GM19239 (cell line): ENCODE measurements at places on chromosomes 1 and 21.

DNA sequence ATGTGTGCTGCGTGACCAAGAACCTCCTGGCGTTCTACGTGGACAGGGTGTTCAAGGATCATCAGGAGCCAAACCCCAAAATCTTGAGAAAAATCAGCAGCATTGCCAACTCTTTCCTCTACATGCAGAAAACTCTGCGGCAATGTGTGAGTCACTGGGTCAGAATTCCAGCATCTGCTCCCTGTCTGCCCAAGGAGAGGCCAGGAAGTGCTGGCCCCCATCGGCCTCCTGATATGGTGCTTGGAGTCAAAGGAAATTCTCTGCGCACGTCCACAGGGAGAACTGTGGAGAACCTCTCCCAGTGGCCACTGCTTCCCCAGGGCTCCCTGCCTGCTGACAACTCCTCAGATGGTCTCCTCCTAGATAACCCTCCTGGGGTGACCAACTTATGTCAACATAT lies 25.6 kb upstream of the IL20 start:
- no peak for DNase-seq

DNA sequence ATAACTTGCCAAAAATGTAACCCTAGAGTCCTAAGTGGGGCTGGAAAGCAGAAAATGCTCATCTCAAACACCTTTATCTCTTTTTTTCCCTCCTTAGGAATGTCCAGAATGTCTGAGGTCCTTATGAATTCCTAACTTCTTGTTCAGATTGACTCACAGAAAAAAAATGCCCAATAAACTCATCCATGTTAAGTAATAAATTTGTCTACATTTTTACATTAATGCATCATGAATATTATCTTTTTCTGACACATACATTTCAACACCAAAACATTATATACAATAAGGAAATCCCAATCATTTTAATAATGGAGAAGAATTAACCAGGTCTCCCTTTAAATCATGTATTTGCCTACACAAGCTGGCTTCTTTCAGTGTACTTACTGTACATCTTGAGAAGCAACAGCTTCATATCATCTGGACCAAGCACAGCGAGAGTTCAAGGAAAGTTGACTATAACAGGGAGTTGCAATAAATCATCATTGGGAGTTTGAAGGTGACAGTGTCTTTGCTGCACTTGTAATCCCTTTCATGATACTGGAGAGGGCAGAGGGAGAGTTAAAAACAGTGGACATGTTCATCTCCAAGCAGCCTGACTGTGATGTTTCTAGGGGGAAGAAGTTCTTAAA lies 565.2 kb downstream of the LTN1 start:
- no peak for DNase-seq

DNA sequence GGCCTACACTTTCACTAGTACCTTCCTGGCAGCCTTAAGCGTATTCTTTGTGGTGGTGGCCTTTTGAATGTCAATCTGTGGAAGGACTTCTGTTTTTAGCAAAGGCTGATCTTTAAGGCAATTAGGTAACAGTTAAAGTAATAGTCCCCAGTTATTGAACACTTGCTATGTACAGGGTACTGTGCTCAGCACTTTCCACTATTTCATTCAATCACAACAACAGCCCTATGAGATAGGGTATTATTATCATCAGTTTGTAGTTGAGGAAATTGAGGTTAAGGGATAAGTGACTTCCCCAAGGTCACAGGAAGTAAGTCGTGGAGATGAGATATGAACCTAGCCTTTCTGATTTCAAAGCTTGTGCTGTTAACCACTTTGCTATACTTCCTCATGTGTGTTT lies 185.7 kb downstream of the ST6GALNAC3 start:
- no peak for DNase-seq

- DNase-seq, result no peak
These were observed 63.4 kb downstream of the B3GALT5 start for GRCh38 chr21:39675993-39676661.

DNA sequence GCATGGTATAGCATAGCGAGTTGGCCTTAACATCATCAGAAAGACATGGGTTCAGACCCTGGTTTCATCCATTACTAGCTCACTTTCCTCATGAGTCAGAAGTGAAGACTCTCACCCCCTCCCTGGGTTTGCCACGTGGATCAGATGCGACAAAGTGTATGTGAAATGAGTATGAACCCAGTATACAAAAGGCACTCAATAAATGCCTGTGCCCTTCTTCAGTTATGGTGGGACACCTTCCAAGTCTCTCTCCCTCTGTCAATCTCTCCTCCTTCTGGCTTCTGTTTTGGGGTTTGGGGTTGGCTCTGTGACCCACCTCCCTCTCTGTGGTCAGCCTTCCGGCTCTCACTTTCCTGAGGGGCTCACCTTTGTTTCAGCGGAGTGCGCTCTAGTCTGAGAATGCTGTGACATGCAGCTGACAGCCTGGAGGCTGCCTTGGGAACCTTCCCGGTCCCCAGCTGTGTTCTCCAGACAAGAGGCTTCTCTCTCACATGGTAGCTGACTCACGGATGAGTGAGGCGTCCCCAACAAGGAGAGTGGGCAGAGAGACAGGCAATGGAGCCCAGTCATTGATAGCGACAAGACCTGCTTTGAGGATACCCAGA lies 155.0 kb upstream of the EDN2 start:
- DNase-seq, result no peak

DNA sequence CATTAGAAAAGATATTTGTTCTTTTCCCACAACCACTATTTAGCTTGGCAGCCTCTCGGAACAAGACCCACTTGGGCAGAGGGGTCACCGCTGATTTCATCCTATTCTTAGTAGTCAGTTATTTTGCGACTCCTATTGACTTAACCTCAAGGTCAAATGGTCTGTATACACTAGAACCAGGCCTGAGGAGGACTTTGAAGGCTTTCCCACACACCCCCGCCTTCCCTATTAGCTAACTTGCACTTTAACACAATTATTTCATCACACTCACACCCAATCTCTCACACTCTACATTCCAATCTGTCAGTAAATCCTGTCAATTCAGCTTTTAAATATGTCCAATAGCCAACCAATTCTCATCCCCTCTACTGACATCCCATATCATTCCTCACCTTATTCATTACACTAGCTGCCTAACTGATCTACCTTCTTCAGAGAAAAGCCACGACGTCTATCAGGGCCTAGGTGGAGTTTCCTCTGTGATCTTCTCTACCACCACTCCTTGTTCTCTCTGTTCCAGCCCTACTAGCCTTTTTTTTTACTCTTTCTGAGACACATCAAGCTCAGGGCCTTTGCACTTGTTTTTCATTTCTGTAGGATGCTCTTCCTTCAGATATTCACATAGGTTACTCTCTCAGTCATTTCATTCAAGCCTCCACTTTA lies 1.0 kb upstream of the NIBAN1 start:
- DNase-seq, result no peak

DNA sequence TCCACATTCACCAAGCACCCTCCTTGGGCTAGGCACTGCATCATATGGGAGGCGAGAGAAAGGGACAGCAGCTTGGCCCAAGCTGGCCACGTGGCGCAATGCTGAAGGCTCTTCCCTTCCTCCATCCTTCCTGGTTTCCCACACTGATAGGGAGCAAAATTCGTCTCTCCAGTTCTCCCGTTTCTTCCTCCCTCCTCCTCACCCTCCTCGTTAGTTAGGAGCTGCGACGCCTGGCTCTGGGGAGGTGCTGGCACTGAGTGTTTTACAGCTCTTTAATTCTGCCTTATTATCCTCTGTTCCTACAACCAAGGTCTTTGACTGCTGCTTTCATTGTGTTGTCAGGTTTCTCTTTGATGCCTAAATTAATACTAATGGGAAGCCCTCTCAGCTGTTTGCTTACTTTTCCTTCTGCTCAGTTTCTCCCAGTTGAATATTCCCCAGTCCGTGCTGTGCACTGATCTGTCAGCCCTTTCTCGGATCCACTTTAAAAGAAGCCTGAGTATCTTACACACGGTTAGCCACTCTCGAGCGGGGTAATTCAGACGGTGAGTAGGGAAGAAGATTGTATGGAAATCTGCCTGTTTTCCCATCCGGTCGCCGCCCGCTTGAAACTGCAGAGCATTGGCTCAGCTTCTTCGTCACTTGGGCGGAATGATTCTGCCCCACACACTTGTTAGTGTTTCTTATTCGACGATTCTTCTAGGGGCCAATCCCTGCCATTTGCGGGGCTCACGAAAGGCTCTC lies 56.2 kb upstream of the SMYD2 start:
- no peak for DNase-seq

DNA sequence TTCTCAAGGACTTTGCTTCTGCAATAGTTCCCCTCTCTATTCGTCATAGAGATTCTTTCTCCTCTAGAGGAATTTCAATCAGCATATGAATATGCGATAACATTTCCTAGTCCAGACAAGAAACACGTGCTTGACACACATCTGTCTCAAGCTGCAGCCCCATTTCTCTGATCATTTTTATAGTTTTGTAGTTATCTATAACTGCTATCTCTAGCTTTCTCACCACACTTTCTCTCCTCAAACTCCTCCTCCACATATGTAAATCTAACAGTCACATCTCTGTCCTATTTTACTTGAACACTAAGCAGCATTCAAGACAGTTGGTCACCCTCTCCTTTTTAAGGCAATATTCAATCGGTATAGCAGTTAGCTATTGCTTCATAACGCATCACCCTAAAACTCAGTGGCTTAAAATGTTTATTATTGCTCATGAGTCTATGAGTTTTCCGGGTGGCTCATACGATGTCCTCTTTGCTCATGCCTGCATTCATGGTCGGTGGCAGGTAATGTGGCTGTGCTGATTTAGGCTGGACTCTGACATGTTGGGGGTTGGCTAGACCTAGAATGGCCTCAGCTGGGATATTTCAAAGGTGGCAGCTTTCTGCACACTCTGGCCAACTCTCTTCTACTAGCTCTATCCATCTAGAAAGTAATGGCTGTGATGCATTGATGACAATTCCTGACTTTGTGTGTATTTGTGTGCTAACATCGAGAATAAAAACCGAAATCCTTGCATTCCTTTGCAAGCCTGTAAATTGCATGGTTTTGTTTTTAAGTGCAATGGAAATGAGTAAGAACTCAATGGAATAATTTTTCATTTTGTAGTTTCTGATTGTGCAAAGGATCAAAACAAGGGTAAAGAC lies 20.6 kb downstream of the ATP6V1G3 start:
- DNase-seq, result no peak

- DNase-seq, result no peak
These were observed 1176.1 kb upstream of the ADGRL2 start for GRCh38 chr1:80624682-80625081.

DNA sequence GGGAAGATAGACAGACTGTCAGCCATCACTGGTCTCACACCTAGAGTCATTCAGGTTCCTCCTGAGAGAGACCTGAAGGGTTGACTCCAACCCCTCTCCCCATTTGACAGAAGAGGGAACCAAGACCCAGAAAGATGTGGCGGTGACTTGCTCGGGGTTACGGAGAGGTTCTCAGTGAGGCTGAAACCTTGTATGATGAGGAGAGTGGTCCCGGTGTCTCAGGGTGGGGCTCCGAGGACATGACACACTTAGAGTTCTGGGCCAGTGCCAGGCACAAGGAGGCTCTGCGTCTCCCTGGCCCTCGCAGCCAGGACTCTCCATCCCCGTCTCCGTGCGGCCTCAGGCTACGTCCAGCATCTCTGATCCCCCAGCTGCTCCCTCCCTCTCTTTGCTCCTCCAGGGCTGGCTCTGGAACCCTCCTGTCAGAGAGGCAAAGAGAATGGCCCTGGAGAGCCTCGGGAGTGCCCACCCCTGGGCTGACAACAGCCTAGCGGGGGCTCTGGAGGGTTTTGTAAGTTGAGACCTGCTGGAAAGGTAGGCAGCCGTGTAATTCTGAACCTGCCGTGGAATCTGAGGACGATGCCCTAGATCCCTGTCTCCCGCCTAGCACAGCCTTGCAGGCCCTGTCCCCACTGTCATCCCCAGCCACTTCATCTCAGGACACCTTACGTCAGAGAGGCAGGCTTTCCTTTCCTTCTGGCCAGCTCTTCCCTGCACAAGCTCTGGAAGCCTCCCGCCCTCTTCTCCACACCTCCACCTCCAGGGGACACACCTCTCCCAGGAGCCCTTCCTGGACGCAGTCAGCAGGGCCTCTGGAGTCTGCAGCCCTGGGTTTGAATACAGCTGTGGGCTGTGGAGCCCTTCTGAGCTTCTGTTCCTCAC lies 4.1 kb downstream of the EFHD2 start:
- no peak for DNase-seq

- no peak for DNase-seq
These were observed 3.6 kb upstream of the SLC16A4 start for GRCh38 chr1:110394493-110394820.

DNA sequence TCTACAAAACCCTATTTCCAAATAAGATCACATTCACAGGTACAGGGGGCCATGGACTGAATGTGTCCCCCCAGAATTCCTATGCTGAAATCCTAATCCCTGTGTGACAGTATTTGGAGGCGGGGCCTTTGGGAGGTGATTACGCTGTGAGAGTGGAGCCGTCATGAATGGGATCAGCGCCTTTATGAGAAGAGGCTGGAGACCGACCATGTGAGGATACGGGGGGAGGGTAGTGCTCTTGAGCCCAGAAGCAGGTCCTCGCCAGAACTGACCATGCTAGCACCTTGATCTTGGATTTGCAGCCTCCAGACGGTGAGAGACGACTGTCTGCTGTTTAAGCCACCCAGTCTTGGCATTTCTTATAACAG lies 23.8 kb upstream of the KIF26B start:
- DNase-seq, result no peak

DNA sequence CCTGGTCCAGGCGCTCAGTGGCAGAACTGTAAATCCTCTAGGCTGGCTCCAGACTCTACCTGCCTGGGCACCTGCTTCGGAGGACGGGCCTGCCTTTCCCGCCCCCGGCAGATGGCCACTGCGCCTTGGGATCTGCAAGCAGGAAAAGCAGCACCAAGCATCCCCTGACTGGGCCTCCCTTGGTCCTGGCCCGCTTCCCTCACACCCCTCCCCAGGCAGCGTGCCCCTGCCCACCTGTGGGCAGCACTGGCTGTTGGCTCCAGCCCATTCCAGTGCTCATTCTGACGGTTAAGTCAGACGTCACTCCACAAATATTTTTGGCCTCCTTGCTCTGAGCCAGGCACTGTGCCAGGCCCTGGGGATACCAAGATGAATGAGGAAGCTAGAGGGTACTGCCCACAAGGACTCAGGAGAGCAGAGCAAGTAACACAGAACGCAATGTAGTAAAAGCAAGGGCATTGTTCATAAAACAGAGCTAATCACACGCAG lies 22.0 kb upstream of the BLACAT1 start:
- DNase-seq, result no peak

GRCh38 chr1:227808566-227808965 lies 6.9 kb upstream of the PRSS38 start:
- no peak for DNase-seq

DNA sequence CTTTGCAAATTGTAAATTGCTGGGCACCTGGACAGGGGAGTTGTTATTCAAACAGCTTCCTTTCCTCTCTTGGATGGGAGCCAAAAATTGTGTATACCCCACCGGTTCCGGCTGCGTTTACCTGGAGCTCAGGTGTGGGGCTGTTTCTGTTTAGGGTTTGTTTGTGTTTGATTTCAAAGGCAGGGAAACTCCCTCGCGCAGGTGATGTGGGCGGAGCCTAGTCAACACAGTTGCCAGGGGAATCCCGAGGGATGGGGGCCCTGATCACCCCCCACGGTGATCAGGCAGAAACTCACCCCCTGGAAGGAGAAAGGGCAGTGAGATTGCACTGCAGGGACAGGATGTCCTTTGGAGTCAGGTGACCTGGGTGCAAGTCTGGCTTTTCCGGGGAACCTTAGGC lies 28.3 kb downstream of the CDCP2 start:
- no peak for DNase-seq

- no peak for DNase-seq
These were observed 200.0 kb downstream of the RHOU start for GRCh38 chr1:228935198-228935663.
